ENCODE measurements at places on chromosomes 2 and 18.

DNA sequence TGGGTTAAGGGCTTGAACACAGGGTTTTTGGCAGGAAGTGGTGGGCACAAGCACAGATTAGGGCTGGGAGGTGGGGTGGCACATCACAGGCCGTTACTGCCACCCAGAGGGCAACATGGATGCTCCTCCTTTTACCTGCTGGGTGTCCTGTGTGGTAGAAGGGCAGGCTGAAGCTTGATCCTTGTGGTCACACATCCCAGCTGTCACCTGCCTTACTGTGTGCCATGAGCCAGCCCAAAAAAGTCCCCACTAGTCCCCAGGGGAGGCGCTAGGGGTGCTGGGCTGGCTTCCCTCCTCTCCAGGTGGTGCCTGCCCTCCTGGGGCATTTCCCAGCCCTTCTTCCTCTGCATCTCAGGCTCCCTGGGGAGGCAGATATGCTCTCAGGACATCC is 50.5 kb upstream of the ALPP start:
- no peak for DNase-seq

DNA sequence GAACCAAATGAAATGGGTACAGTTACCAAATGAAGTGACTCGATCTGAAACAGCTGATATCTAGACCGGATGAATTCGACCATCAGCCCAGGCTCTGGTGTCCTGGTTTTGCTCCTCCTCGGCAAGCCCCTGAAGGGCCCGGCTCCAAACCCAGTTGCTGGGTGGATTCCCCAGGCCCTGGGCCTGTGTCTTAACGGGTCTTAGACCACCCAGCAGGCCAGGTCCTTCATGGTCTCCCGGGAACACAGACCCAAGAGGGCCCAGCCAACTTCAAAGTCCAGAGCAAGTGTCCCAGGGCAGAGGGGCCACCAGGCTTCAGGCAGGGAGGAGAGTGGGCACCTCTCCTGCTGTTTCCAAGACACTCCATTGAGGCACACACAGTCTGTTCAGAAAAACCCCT is 26.7 kb upstream of the NMUR1 start:
- DNase-seq, result no peak

DNA sequence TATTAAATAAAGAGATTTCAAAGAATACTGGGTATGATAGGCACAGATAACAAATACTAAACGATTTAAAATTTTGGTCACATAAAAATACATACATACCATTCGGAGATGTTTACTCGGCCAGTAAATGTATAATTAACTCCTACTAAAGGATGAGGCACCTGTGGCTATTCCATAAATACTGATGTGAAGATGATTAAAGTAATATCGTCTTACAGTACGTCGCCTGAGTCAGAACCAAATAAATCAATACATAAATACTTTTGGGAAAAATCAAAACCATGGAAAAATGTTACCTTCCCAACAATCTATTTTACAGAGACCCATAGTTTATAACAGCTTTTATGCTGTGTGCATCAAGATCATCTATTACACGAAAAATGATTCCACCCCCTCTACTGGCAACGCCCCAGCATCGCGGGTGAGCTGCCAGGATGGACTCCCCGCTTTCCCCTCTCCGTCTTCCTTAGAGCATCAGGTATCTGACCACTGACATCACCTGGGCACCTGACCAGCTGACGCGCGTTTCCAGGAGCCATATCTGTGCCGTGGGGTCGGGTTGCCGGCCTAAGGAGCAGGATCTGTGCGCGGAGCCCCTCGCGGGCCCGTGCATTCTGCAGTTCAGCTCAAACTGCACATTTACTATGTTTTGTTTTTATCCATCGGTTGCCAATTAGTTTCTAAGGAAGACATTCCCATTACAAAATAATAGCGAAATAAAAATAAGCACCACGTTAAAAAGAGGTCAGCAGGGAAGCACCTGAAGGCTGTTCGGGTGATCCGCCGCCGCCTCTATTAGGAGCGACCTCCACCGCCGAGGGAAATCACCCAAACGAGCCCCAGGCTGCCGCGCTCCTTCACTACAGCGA is 901 bp downstream of the ICA1L start:
- peak; percentile 58 for DNase-seq

- DNase-seq, result no peak
These were observed 447.5 kb downstream of the TNS1 start for GRCh38 chr2:217555081-217555876.

GRCh38 chr2:134020608-134021007 is 233.3 kb upstream of the MGAT5 start:
- DNase-seq, result peak; percentile 34

DNA sequence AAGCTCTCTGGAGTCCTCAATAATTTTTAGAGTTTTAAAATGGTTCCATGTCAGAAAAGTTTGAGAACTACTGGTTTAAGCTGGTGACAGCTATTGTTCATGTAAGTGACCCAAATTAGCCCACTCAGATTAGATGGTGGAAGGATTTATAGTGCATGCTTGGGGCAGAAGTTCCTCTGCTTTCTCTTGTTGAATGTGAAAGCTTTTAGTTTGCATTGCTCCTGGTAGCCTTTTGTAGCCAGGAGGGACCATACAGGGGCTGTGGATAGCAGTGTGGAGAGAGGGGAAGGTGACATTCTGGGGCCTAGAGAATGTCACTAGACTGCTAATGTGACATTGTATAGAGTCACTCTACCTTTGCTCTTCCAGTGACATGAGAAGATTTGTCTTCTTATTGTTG is 40.3 kb upstream of the IGFBP5 start:
- no peak for DNase-seq

- DNase-seq, result no peak
These were observed 97.2 kb downstream of the AGPS start for GRCh38 chr2:177489719-177490301.

GRCh38 chr18:9101730-9102507 is 580 bp upstream of the NDUFV2 start:
- peak; percentile 60 for DNase-seq

- DNase-seq, result peak; percentile 27
These were observed 136.0 kb downstream of the INSIG2 start for GRCh38 chr2:118223992-118224894.

DNA sequence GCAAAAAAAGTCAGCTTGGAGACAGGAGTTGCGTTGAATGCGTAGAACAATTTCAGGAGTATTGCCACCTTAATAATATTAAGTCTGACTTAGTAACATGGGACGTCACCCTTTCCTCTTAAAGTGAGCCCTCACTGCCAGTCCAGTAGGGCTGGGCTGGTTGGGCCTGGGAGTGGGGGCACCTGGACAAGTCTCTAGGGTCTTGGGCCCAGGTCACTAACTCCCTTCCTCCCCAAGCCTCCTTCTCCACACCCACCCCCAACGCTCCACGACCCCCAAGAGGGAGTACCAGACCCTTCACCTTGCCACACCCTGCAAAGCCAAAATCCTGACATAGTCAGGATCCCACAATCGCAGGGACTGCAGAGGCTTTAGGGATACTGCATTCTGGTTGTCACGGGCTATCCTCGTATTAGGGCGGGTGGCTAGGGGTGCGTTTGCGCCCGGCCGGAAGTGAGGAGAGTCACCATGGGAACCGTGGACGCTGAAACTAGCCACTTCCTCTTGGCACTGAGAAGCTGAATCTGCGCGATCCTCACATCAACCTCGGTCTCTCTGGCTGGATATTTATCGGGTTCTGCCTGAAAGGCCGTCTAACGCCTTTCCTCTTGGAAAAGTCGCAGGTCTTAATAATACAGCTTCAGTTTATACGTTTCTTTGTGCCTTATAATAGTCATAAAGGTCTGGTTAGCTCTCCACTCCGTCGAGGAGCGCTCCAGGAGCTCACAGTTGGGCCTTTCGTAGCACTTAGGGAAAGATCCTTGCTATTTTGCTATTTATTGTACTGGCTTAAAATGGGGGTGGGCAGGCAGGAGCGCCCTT is 10.3 kb upstream of the CXXC1 start:
- DNase-seq, result peak; percentile 68

DNA sequence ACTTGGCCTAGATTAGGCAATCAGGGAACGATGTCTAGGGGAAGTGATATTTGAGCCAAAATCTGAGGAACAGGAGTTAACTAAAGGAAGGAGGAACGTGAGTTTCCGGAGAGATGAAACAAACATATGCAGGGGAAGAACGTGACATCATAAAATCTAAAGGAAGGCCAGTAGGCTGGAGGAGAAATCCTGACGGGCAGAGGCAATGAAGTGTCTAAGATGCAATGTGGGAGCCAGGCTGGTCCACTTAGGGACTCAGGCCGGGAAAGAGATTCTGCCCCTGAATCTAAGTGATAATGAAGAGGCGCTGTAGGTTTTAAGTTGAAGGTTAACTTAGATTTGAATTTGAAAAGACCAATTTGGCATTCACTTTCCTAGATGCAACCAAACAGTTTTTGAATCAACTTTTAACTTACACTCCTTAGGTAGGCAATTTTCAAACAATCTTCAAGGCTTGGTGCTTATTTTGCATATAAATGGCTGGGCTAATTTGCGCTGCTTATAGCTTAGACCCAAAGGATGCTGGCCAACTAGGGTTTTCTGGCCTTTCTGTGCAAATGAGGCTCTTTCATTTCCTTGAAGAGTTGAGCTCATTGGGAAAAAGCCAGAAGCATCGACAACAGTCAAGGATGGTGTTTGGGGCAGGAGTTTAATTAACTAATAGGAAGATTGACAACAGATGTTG is 221.7 kb downstream of the SOX11 start:
- DNase-seq, result no peak

DNA sequence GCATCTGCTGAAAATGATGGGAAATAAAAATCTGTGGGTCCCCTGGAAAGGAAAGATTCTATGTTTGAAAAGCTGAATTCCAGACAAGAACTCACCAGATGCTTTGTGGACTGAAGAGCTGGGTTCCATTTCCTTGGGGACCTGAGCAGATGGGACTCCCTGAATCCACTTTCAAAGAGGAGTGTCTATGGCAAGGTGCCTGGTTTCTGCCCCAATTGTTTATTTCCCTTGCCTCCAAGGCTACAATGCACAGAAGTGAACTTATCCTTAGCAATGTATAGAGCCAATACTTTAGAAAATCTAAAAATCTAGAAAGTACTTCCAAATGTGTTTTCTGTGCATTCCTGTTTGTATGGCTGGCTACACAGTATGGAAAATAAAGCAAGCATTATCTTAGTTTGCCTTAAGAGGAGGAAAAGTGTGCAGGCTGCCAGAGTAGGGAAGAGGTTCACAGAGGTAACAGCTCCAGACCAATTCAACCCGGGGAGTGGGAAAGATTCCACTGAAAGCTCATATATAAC is 420.5 kb downstream of the NRXN1 start:
- no peak for DNase-seq

DNA sequence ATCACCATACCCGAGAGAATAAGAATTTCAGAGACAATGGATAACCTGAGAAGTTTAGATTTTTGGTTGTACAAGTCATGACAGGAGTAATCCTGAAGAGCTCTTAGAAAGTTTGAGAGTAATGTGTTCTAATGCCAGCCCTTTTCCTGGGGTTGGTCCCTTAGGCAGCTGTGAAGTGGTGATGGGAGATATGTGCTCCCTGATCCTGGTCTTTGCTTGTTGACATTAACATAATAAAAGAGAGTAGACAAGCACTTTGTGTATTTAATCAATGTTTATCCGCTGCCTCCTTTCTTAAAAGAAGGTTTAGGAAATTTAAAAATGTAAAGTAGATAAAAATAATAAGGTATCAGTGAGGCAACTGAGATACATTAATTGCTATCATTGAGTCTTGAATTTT is 13.8 kb upstream of the DSC3 start:
- DNase-seq, result no peak

- DNase-seq, result no peak
These were observed 39.0 kb upstream of the TMEM131 start for GRCh38 chr2:98034745-98035144.

Measured in CD4-positive, alpha-beta T cell treated with Interleukin-2 at 100 ng/mL for 4 hours (primary cell).